ENCODE measurements at places on chromosomes 3 and 15. TPM values are rescaled to one million over a fixed set of nuclear protein-coding genes. Genes with fewer than 3 reads are reported as not detected.
A peak's percentile ranks its signal among the peaks of the same experiment; 100 is the strongest.

The GOLGA6A gene
- 0.28 TPM for total RNA-seq

The CHRNA3 gene
- total RNA-seq, result 1.1 TPM

DNA sequence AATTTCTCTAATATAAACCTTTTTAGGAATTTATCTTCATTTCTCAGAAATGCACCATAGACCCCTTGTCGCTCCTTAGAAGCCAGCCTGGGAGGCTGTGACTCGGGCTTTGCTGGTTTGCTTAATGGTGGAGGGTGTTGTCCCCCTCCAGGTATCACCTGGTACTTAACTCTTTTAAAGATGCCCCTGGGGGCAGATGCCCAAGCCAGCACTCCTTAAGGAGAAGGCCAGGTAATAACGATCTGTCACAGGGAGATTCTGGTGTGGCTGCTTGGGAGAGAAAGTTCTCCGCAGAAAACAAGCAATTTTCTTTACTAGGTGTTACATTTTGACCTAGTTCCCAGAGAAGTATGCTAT is 22.3 kb downstream of the EHD4 start:
- DNase-seq, result no peak
- H3K4me3 ChIP-seq, result no peak overlapping the region
- no peaks in the 10 kb centered on the region for H3K27me3 ChIP-seq
- no peak overlapping the region for H3K27ac ChIP-seq

GRCh38 chr3:184377882-184378445 is at the start of gene THPO:
TSS of gene THPO (minus strand) at chr3:184378207. CDS start at chr3:184376259, 1,948 bp downstream.
- H3K27me3 ChIP-seq, result peaks cover 14% of the 10 kb centered on the region
- H3K4me3 ChIP-seq, result no peak within 1 kb of the TSS
- H3K36me3 ChIP-seq, result peaks cover 15% of the 10 kb centered on the region
- DNase-seq, result no peak
- peaks cover 30% of the 10 kb centered on the region for H3K4me1 ChIP-seq
- peak within 1 kb of the TSS; percentile 25 for H3K27ac ChIP-seq

DNA sequence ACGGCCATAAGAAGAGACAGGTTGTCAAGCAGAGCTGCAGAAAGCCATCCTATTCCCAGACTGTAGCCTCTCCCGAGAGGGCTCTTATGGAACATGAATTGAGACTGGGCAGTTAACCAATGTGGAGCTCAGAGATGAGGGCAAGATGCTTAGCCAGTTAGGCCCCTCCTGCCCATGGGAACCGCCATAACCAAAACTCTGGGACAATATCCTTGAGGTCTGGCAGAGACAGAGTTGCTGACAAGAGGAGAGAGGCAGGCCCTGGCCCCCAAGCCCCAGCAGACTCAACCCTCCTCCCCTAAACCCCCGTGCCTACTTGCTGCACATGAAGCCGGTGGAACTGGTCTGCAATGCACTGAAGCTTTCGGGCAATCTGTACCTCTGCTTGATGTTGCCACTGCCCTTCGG is 4.8 kb downstream of the BMF start:
- peaks cover 16% of the 10 kb centered on the region for H3K27me3 ChIP-seq
- peaks cover 65% of the 10 kb centered on the region for H3K4me1 ChIP-seq
- H3K36me3 ChIP-seq, result no peaks in the 10 kb centered on the region
- no peak overlapping the region for H3K4me3 ChIP-seq

DNA sequence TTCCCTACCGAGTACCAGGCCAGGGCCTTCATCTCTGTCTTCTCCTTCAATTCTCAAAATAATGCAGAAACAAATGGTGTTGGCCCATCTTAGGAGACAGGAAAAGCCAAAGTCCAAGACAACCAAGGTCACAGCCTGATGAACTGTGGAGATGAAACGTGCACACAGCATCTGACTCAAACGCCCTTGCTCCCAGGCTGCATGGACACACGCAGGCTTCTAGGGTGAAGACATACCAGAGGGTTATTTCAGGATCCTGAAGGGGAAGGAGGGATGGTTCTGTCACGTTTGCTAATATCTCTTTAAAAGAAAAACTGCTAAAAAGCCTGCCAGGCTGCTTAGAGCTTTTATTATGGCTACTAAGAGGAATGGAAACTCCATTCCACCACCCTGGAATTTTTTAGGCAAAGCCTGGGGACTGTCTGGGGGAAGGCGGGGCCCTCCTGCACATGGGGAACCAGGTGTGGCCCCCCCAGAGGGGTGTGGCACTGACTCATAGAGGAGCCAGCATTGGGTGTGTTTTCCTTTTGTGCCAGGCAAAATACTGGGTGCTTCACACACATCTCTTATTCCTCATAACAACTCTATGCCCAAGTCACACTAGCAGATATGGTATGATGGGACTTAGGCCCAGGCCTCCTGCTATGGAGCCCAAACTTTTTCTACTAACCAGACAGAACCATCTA is 62.9 kb downstream of the UMPS start:
- peaks cover 18% of the 10 kb centered on the region for H3K36me3 ChIP-seq
- H3K4me3 ChIP-seq, result no peak overlapping the region
- DNase-seq, result no peak

DNA sequence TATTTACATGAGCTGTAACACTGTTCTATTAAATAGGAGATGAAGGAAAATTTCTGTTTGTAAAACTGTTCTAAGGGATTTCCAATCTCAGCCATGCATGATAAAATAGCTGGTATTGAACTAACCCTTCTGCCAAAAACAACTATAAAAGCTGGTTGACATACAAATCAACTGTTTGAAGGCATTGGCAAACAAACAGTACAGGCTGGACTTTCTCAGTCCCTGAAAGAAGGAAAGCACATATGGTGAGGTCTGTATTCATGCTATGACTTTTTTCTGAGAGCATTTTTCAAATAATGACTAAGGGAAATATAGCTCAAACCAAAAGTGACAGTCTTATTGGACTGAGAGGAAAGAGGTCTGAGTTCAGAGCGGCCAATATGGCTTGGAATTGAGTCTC is 117.0 kb upstream of the CCDC54 start:
- H3K36me3 ChIP-seq, result no peaks in the 10 kb centered on the region
- no peak overlapping the region for H3K27ac ChIP-seq
- no peaks in the 10 kb centered on the region for H3K27me3 ChIP-seq
- DNase-seq, result no peak

DNA sequence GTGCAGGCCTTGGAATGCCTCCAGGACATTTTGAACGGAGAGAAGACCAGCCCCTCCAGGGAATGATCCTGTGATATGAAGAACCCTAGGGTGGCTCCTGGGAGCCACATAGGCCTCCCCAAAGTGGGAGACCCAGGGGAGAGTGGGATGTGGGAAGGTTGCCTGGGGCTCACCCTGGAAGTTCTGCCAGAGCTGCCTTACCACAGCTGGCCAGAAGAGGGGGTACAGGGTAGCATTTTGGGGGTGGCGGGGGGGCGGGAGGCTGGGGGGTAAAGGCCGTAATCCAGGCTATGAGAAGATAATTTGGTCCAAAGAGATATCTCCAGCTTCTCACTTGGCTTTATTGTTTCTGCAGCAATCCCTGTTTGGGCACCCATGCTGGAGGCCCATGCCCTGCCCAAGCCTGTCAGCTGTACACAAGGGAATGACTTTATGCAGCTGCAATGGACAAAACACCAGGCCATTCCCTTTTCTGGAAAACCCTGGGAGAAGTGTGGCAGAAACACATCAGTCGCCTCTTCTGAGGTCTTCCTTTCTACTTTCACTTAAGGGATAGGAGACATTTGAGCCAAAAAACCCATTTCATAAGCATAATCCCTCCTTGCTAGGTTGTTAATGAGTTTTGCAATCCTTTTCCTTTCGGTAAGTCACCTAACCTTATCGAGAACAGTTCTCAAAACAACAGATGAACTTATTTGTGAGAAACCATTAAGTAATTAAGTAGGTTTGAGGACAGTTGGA is 11.0 kb upstream of the MUSTN1 start:
- no peaks in the 10 kb centered on the region for H3K27me3 ChIP-seq
- no peak overlapping the region for H3K4me3 ChIP-seq
- H3K4me1 ChIP-seq, result peaks cover 37% of the 10 kb centered on the region
- H3K27ac ChIP-seq, result peak overlapping the region; percentile 63

- H3K36me3 ChIP-seq, result no peaks in the 10 kb centered on the region
- no peaks in the 10 kb centered on the region for H3K4me1 ChIP-seq
- H3K27me3 ChIP-seq, result no peaks in the 10 kb centered on the region
- no peak overlapping the region for H3K4me3 ChIP-seq
- no peak for DNase-seq
Measured at GRCh38 chr3:70110066-70110465, 110.5 kb downstream of the SAMMSON start.

- DNase-seq, result no peak
- peaks cover 3% of the 10 kb centered on the region for H3K27me3 ChIP-seq
- H3K4me1 ChIP-seq, result peaks cover 7% of the 10 kb centered on the region
- H3K4me3 ChIP-seq, result no peak overlapping the region
- no peak overlapping the region for H3K27ac ChIP-seq
- H3K36me3 ChIP-seq, result no peaks in the 10 kb centered on the region
Measured at GRCh38 chr15:78949461-78949860, 4.6 kb upstream of the CTSH start.

GRCh38 chr3:171309906-171310359 is 150.3 kb downstream of the TNIK start:
- DNase-seq, result no peak
- no peak overlapping the region for H3K4me3 ChIP-seq
- no peak overlapping the region for H3K27ac ChIP-seq
- H3K4me1 ChIP-seq, result peaks cover 6% of the 10 kb centered on the region
- no peaks in the 10 kb centered on the region for H3K36me3 ChIP-seq
- H3K27me3 ChIP-seq, result no peaks in the 10 kb centered on the region

GRCh38 chr15:47670365-47670764 is 46.9 kb upstream of the SEMA6D start:
- H3K27ac ChIP-seq, result no peak overlapping the region
- peaks cover 7% of the 10 kb centered on the region for H3K4me1 ChIP-seq
- no peaks in the 10 kb centered on the region for H3K27me3 ChIP-seq
- H3K4me3 ChIP-seq, result no peak overlapping the region
- DNase-seq, result no peak

GRCh38 chr3:18428036-18428435 is 2.9 kb upstream of the SATB1 start:
- H3K27me3 ChIP-seq, result no peaks in the 10 kb centered on the region
- no peak for DNase-seq
- no peak overlapping the region for H3K27ac ChIP-seq
- H3K4me1 ChIP-seq, result no peaks in the 10 kb centered on the region
- H3K4me3 ChIP-seq, result no peak overlapping the region
- H3K36me3 ChIP-seq, result no peaks in the 10 kb centered on the region

GRCh38 chr3:40886660-40887425 is 312.5 kb upstream of the CTNNB1 start:
- DNase-seq, result no peak
- no peaks in the 10 kb centered on the region for H3K36me3 ChIP-seq
- H3K4me3 ChIP-seq, result no peak overlapping the region
- no peak overlapping the region for H3K27ac ChIP-seq

DNA sequence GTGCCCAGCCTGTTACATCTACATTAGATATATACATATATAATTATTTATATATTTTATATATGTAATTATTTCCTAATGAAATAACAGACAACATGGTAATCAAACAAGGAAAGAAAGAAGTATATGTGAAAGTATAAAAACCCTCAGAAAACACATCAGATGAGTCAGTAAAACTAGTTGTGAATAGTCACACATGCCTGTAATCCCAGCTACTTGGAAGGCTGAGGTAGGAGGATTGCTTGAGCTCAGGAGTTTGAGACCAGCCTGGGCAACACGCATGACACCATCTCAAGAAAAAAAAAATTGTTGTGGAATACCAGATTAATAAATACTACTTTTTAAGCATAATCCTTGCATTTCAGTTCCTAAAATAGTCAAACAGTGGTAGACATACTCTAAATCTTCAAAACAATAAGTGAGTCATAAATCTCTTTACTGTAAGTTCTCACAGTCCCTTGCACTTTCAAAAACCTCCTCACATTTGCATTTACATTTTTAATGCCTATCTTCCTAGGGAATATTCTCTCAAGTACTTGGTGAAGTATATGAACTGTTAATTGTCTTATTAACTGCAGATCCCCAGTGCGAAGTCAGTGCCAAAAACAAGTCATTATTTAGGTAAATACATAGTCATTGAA is 106.5 kb downstream of the MYO9A start:
- no peaks in the 10 kb centered on the region for H3K27me3 ChIP-seq
- no peak overlapping the region for H3K27ac ChIP-seq
- no peak overlapping the region for H3K4me3 ChIP-seq
- H3K4me1 ChIP-seq, result no peaks in the 10 kb centered on the region
- DNase-seq, result no peak

- DNase-seq, result no peak
- H3K4me1 ChIP-seq, result peaks cover 25% of the 10 kb centered on the region
- H3K36me3 ChIP-seq, result peaks cover 72% of the 10 kb centered on the region
- no peak overlapping the region for H3K4me3 ChIP-seq
Measured at GRCh38 chr3:50172626-50173220, 17.6 kb downstream of the SEMA3F start.

Measured in spinal cord (tissue), 10 donors.